SK-N-SH (cell line): ENCODE measurements at places on chromosomes 2 and 18. TPM values are rescaled to one million over a fixed set of nuclear protein-coding genes. Genes with fewer than 3 reads are reported as not detected.

DNA sequence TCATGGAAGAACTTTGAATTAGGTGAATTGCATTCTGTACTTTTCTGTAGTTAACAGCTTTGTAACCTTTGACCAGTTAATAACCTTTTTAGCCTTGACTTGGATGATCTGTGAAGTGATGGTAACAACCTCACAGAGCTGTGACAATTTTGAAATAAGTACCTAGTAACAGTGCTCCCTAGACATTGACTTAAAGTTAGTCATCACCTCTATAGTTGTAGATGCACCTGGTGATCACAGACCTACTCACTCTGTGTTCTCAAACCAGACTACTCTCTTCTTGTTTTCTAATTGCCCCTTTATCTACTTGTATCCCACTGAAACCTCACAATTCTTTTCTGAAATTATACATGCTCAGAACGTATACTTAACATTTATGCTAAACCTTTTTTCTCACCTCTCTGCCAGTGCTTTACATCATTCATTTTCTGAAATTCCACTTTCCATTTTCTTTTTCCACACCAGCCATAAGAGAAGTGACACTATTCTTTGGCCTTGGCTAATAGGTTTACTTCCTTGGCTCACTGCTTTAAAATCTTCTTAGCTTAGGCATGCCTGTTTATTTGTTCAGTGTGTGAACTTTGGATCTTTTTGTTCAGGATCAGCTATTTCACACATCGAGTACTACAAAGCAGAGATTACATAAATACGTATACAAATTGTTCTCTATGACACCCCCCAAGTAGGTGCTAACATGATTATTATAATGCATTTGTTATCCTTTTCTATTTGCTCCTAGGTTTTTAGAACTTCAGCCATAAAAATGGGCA lies 9.3 kb downstream of the YPEL5 start:
- DNase-seq: no peak

DNA sequence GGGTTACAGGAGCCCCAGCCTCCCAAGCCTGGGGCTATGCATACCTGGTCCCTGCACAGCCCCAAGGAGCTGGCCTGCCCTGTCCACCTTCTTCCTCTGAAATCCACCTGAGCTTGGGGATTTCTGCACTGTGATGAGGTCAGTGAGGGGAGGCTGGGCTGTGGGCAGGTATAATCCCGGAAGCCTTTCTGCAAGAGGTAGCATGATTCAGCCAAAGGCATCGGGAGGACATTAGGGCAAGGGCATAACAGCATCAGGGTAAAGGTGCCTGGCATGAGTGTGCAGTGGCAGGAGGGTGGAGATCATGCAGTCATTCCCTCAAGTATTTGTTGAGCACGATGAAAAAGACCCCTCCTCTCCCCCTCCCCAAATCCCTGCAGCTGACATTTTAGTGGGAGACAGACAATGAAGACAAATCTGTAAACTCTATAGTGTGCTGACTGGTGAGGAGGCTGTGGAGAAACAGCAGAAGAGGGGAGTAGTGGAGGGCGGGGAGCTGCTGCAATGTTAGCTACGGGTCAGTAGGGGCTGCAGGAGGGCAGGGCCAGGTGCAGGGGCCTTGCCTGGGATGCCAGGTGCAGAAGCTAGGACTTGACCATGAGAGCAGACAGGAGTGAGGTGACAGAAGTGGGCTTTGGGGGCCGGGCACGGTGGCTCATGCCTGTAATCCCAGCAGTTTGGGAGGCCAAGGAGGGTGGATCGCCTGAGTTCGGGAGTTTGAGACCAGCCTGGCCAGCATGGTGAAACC lies 18.7 kb downstream of the ZFP36L2 start:
- no peak for DNase-seq

The ELAC1 gene
- polyA plus RNA-seq: 10.8 and 13.0 TPM in 2 replicates

The DCDC2C gene
- not detected in 2 replicates for polyA plus RNA-seq
